ENCODE measurements at places on chromosomes 3 and 15. TPM values are rescaled to one million over a fixed set of nuclear protein-coding genes. Genes with fewer than 3 reads are reported as not detected.

- no peak for DNase-seq
Measured at GRCh38 chr3:31550452-31551251, 17.9 kb downstream of the STT3B start.

- peak; percentile 90 for DNase-seq
Measured at GRCh38 chr3:134374105-134374790, at the start of gene AMOTL2. AMOTL2 (minus strand) TSS chr3:134374447; CDS start chr3:134371433, 3,014 bp downstream.

DNA sequence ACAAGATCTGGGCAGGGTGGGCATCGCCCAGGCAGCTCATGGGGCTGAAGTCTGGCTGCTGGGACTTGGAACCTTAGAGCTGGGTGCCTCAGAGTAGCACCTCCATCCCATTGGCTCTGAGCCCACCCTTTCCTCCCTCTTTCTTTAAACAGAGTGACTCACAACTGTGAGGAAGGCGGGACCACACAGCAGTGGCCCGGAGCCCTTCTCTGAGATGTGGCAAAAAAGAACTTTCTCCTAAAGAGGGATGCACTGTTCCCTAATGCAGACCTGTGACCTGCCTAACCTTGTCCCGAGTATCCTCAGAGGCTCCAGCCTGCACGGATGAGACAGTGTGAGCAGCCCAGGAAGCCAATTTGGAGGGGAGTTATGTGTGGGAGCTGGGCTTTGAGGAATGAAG lies 23.6 kb downstream of the PRR20G start:
- no peak for DNase-seq

Gene SLC12A8
- 2.9 TPM for total RNA-seq

Gene KY
- total RNA-seq, result 4.9 TPM

All from urinary bladder (tissue), 4 donors.